T-helper 17 cell (primary cell): ENCODE measurements at places on chromosomes 5 and 9. TPM values are rescaled to one million over a fixed set of nuclear protein-coding genes. Genes with fewer than 3 reads are reported as not detected.

DNA sequence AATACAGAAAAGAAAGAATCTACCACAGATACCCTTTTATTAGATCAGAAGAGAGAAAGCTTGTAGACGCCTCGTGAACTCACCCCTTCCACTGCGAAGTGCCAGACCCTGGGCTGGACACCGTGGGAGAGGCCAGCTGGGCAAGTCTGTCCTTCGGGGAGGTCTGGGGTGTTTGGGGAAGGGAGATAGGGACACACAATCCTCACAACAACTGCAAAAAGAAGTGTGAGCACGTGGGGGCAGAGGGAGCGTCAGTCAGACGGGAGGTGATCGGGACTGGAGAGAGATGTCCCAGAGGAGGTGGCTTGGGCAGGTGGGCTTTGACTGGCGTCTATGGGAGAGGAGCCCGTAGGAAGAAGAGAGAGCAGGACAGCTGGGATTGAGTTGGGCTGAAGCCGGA, 27.3 kb upstream of the GRHPR start:
- H3K4me3 ChIP-seq, result no peak overlapping the region
- no peak overlapping the region for H3K27ac ChIP-seq
- peaks cover 7% of the 10 kb centered on the region for H3K27me3 ChIP-seq
- DNase-seq, result no peak
- H3K4me1 ChIP-seq, result no peaks in the 10 kb centered on the region

DNA sequence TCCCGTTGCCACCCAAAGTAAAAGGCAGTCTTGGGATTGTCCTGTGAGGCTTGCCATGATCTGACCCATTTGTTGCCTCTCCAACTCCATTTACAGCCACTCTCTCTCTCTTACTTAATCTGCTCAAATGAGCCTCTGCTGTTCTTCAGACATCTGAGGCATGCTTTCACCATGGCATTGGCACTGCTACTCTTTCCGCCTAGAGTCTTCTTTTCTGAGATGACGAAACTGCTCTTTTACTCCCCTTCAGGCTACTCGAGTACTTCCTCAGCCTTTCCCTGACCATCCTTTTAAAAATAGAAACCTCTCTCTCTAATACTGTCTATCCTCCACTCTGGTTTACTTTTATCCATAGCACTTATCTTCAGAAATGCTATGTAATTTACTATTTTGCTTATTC, 9.0 kb downstream of the FOCAD start:
- no peak overlapping the region for H3K4me3 ChIP-seq
- no peak overlapping the region for H3K27ac ChIP-seq
- peaks cover 4% of the 10 kb centered on the region for H3K36me3 ChIP-seq
- no peaks in the 10 kb centered on the region for H3K27me3 ChIP-seq
- DNase-seq, result no peak

- H3K27ac ChIP-seq, result no peak overlapping the region
- DNase-seq, result no peak
- no peaks in the 10 kb centered on the region for H3K36me3 ChIP-seq
- H3K4me1 ChIP-seq, result no peaks in the 10 kb centered on the region
Measured at GRCh38 chr5:61918611-61919010, 387.4 kb upstream of the KIF2A start.

DNA sequence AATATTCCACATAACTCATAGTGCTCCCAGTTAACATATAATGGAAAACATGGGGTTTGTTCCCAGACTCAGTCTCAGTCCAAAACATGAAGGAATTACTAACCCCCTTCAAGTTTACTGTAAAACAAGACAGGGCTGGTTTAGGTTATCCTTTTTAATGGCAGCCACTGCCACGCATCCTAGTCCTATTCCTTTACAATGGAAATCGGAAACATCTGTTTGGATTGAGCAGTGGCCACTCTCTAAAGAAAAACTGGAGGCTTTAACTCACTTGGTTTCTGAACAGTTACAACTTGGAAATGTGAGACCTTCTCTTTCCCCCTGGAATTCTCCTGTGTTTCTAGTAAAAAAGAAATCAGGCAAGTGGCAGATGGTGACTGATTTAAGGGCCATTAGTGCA, 609.9 kb upstream of the ACO1 start:
- DNase-seq, result no peak
- no peak overlapping the region for H3K4me3 ChIP-seq
- H3K36me3 ChIP-seq, result peaks cover 3% of the 10 kb centered on the region
- no peaks in the 10 kb centered on the region for H3K4me1 ChIP-seq
- H3K27ac ChIP-seq, result no peak overlapping the region

DNA sequence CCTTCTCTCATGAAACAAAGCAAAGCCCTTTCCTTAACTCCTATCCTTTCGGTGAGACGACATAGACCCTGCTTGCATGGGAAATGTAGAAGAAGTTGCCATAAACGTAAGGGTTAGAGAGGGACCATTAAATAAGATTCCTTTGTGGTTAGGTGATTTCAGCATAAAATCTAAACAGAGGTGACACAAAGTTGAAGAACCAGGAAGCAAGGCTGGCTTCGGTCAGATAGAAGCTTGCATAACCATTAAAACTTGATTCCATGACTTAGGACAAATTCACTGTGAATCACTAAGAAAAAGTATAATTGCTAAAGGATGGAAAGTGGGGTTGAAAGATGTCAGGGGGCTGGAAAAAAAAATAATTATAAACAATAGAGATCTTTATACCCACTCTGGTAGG, 30.9 kb upstream of the ABLIM3 start:
- H3K27me3 ChIP-seq, result peaks cover 19% of the 10 kb centered on the region
- no peak for DNase-seq
- H3K27ac ChIP-seq, result no peak overlapping the region
- no peaks in the 10 kb centered on the region for H3K36me3 ChIP-seq
- no peak overlapping the region for H3K4me3 ChIP-seq

- no peak for DNase-seq
- no peak overlapping the region for H3K27ac ChIP-seq
- no peak overlapping the region for H3K4me3 ChIP-seq
- H3K4me1 ChIP-seq, result no peaks in the 10 kb centered on the region
- H3K36me3 ChIP-seq, result peaks cover 2% of the 10 kb centered on the region
Measured at GRCh38 chr5:14263699-14264098, 120.6 kb downstream of the TRIO start.

- no peaks in the 10 kb centered on the region for H3K4me1 ChIP-seq
- DNase-seq, result no peak
- H3K36me3 ChIP-seq, result no peaks in the 10 kb centered on the region
- no peak overlapping the region for H3K27ac ChIP-seq
- no peak overlapping the region for H3K4me3 ChIP-seq
Measured at GRCh38 chr9:97179616-97180015, 127.8 kb upstream of the CCDC180 start.

DNA sequence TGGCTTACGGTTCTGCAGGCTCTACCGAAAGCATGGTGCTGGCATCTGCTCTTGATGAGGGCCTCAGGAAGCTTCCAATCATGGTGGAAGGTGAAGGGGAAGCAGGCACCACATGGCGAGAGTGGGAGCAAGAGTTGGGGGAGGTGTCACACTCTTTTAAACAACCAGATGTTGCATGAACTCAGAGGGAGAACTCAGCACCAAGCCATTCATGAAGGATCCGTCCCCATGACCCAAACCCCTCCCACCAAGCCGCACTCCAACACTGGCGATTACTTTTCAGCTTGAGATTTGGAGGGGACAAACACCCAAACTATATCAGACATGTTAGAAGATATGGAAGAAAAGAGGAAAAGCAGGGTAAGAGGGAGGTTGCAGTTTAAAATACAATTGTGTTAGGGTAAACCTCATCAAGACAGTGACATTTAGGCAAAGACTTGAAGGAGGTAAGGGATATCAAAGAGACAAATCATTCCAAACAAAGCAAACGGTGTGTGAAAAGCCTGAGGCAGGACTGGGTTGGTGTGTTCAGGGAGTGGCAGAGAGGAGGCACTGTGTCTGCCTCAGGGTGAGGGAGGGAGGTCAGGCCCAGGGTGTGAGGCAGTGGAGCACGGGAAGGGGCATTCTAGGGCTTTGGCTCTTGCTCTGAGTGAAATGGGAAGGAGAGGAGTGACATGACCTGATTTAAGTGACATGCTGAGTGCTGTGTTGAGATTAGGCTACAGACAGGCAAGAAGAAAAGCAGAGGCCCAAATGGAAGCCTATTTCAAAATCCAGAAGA, 80.9 kb downstream of the SREK1 start:
- H3K27me3 ChIP-seq, result no peaks in the 10 kb centered on the region
- H3K36me3 ChIP-seq, result peaks cover 2% of the 10 kb centered on the region
- H3K27ac ChIP-seq, result no peak overlapping the region
- H3K4me3 ChIP-seq, result no peak overlapping the region

Gene LVRN
- total RNA-seq, result not detected

Gene OR13C9
- total RNA-seq, result not detected

Gene C5orf58
- not detected for total RNA-seq

Gene TSSK1B
- total RNA-seq, result not detected

Gene EGFLAM
- not detected for total RNA-seq

Gene EIF4E1B
- not detected for total RNA-seq
